ENCODE measurements at places on chromosomes 16 and 17.

DNA sequence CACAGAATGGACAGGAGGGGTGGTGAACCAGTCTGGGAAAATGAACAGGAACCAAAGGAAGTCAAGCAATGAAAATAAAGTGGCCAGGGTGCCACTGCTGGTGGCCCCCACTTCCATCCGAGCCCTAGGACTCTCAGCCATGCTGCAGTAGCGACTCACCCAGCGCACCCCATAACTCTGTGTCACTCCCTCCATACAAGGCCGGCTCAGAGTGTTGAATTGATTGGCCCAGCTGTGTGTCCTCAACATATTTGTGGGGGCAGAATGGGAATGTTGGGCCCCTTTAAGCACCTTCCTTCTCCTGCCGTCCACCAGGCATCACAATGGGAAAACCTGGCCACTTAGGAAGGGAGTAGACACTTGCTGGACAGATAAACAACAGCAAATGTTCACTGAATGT is 169.0 kb upstream of the SDK2 start:
- no peak for DNase-seq

DNA sequence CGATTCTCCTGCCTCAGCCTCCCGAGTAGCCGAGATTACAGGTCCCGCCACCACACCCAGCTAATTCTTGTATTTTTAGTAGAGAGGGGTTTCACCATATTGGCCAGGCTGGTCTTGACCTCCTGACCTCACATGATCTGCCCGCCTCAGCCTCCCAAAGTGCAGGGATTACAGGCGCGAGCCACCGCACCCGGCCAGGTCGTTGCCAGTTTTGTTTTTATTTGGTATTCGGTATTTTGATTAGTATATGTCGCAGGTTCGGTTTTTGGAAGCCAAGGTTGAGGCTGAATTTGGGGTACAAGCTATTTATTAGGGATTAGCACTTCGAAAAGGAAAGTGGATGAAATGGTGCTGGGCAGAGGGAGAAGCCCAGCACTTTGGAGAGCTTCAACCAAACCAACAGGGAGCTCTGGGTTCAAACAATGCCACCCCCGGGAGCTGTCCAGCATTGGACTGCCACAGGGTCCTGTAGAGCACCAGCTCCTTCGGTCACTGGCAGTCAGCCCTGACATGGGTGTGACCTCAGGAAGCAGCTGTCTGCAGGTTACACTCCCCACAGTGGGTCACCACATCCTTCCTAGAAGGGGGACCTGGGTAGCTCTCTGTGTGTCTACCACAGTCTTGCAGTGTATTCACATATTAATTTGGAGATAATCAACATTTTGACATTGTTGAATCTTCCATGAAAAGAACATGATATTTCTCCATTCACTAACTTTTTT is 1.5 kb upstream of the CLEC10A start:
- no peak for DNase-seq

DNA sequence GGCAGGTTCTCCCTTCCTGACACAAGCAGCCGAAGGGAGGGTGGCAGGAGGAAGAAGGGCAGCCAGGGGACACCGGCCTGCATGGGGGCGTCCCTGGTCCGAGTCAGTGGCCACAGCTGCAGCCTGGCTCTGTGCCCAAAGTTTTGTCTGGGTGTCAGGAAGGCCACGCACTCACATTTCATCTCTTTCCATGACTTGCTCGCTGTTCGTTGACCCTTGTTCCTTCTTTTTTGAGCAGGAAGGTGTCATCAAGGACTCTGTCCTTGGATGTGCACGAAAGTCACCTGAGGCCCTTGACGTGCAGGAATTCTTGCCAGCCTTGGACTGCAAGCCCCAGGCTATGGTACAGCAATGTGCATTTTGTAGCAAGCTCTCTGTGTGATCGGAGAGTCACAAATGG is 93.3 kb downstream of the TNFRSF13B start:
- no peak for DNase-seq

GRCh38 chr17:57721967-57722703 is 23.0 kb downstream of the CCDC182 start:
- no peak for DNase-seq

GRCh38 chr16:84600343-84601229 is 17.3 kb downstream of the COTL1 start:
- DNase-seq = no peak

- no peak for DNase-seq
Measured at GRCh38 chr16:59759296-59759695, 1025.2 kb upstream of the GOT2 start.

All from NCI-H2227 treated with DMSO at 0.1 percent for 48 hours (cell line).